ENCODE measurements at places on chromosomes 2 and 18.

DNA sequence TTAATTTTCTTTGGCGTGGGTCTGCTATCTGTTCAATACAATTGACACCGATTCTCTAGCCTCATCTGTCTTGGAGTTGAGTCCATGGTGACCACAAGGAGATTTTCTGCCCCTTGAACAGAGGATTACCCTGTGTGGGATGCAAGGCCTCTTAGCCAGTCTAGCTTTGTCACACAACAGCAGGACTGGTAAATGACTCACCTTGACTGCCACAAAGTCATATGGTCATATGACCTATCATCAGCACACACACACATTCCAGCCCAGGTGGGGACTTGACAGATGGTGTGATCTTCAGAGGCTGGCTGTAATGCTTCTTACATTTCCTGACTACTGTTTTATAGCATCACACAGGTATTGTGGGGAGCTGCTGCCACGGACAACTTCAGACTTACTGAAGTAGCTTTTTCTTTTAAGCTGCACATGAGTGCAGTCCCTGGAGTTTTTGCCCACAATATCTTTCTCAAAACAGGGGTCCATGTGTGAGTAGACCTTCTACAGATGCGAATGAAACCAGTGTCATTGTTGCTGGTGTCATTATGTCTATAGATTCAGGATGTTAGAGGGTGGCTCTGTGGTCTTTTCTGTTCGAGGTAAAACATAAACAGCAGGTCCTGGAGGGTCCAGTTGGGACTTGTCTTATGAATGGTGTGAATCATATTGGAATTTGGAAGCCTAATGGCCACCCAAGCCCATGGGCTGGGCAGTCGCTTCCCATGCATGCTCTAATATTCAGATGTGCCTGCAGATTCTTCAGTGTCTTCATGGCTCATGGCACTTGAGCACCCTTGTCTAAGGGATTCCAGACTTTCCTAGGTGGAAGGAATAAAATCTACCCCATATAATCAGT is 18.6 kb upstream of the ACOXL start:
- no peak for DNase-seq

DNA sequence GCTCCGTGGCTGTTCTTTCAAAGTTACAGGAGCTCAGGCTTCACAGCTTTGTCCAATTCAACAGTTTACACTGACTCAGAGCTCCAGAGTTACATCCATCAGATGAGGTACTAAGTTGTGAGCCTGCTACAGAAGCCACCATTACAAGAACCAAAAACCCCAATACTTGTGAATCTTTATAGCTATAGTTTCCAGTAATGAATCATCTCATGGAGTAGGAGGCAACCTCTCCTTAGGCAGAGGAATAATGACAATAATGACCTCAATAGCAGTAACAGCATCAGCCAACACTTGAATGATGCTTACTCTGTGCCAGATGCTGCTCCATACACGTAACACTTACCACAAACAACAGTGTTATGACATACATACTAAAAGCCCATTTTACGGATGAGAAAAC is 3.6 kb downstream of the ZC3H8 start:
- no peak for DNase-seq

GRCh38 chr2:186639939-186640338 is 50.1 kb downstream of the ITGAV start:
- no peak for DNase-seq

DNA sequence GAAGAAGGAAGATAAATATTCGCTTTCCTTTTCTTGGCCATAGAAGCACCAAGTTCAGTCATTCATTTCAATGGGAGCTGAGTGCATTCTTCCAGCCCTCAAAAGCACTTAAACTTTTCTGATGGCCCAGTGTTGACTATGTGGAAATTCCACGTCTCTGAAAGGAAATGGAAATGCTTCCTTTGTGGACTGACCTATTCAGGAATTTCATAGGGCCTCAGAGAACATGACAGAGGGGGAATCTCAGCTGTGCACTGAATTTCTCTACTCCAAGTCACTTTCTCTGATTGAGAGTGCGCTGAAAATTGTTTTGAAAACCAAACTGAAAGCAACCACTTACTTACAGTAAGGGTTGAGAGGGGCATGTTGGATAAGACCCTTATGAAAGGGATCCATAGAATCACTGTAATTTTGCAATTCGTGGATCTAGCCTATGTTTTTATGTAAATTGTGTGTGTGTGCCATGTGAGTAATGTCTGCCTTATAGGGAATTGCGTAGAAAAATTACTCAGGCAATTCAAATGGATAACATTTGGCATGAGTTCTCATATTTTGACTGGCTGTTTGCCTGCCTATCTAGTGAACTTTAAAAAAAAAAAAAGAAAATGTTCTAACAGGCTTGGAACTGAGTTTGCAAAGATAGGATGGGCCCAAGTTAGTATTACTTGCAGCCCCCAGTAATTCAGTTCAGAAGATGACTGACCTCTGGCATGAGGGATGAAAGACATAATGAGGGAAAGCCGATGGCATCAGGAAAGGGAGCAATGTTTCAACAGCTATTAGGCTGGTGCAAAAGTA is 437.0 kb downstream of the PTPRM start:
- DNase-seq = no peak

GRCh38 chr2:6181926-6182325 is 489.7 kb downstream of the SOX11 start:
- no peak for DNase-seq

DNA sequence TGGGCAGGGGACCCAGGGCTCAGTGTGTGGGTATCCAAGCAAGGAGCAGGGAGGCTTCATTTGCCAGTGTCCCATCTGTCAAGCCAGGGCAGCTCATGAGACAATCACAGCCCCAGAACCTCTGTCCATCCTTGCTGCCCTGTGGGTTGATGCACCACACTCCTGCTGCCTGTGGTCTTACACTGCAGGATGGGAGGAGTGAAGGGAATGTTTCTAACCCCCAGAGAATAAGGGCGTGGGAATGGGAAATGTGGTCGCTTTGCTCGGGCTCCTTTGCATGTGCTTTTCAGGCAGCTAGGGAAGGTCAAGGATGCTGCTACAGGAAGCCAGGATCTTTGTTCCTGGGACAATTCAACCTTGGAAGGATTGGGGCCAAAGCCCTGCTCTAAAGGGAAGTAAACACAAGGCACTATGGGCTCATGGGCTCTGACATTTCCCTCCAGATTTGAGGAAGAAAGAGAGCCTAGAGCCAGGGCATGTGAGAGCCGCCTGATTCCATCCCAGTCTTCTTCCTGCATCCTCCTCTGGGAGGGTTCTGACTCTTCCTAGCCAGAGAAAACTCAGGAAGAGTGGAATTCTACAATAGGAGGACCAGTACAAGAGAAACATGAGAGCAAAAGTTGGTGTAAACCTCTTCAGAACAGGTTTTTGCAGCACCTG is 18.8 kb upstream of the MAP3K20 start:
- no peak for DNase-seq

GRCh38 chr18:49094979-49095632 is 144.3 kb upstream of the SMAD7 start:
- DNase-seq = no peak

GRCh38 chr2:96124406-96125265 is 8.3 kb upstream of the ADRA2B start:
- DNase-seq = no peak

GRCh38 chr18:31603315-31603714 is 11.6 kb downstream of the TTR start:
- no peak for DNase-seq

GRCh38 chr2:151237422-151238025 is 24.1 kb downstream of the RBM43 start:
- DNase-seq = no peak

- no peak for DNase-seq
Measured at GRCh38 chr18:45373286-45373880, 241.9 kb upstream of the SLC14A2 start.

DNA sequence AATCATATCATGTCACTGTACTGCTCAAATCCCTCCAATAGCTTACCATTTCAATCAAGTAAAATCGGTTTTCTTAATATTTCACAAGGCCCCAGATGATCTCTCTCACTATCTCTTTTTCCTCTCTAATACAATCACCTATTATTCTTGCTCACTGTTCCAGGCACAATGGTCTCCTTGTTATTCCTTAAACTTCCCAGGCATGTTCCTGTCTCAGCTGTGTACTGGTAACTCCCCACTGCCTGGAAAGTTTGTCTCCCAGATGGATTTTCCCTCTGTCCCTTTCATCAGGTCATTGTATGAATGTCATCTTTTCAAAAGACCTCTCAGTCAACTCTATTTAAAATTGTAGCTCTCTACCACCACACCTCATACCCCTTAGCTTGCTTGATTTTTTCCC is 30.7 kb upstream of the FANCL start:
- DNase-seq = no peak

DNA sequence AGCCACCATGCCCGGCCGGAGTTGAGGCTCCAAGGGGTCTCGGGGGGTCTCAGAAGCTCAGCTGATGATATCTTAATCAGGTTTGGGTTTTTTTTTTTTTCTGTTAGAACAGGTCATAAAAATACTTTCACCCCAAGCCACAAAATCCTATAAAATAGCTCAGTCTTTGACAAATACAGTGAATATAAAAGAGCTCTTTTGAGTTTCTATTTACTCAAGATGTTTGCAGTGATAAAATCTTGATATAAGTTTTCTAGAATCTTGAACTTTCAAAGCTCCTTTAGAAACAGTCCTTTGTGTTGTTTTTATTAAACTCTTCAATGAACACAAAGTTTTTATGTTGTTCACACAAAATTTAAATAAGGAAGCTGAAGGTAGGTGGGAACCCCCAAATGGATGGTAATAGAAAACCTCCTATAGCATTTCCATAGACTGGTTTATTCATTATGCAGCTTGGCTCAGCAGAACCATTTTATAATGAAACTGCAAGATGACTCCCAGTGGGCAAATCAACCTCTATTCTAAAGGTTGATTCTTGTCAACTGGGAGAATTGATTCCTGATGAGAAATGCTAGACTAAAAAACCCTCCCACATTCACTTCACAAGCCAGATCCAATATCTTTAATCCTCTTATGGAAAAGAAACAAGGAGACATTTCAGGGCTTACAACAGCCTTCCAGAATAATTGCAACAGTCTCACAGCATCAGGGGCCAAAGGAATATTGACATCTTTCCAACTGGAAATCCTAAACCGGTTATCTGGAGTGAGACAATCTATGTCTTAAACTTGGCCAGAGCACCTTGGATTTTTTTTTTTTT is 13.6 kb upstream of the NARS1 start:
- no peak for DNase-seq

DNA sequence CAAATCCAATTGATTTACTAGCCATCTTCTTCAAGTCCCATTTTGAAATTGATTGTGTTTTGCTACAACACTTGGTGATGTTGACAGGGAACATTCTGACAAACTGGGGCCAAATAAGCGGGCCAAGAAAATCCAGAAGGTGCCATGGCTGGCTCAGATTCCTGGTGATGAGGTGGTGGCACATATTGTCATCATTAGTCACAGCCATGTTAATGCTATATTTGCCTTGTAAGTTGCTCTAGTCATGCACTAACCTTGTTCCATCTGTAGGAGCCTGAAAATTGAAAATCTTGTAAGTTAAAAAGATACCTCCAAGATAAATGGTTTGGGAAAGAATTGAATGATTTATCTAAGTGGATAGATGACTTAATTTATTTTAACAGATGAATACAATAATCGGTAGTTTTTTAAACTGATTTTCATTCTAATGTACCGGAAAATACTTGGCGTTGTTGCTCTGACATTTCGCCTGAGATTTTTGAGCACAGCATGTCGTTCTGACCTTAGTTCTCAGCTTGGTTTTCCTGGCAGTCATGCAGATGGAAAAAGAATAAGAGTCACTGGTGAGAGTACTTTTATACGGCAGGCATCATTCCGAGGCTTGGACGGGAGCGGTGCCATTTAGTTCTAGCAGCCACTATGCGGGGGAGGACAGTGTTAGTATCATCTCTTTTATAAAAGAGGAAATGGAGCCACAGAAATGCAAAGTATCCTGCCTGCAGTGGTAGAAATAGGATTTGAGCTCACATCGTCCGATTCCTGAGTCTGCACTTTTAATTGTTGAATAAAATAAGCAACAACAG is 133.9 kb downstream of the ZNF532 start:
- no peak for DNase-seq

DNA sequence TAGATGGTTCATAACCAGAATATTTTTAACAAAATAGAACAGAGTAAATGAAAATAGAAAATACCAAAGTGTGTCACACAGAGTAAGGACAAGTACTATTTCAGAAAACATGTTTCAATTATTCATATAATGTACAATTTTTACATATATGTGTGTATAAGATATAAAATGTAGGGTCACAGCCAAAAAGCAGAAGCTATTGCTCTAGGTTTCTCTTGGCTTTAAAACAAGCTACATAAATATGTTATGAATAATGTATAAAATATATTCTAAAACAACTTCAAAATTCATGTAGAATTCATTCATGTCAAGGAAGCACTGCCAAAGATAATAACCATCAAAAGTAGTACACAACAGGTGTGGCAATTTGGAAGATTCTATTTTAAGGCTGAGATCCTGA is 218.2 kb downstream of the TTC32 start:
- no peak for DNase-seq

GRCh38 chr2:70728128-70728527 is 39.9 kb downstream of the ADD2 start:
- DNase-seq = no peak

DNA sequence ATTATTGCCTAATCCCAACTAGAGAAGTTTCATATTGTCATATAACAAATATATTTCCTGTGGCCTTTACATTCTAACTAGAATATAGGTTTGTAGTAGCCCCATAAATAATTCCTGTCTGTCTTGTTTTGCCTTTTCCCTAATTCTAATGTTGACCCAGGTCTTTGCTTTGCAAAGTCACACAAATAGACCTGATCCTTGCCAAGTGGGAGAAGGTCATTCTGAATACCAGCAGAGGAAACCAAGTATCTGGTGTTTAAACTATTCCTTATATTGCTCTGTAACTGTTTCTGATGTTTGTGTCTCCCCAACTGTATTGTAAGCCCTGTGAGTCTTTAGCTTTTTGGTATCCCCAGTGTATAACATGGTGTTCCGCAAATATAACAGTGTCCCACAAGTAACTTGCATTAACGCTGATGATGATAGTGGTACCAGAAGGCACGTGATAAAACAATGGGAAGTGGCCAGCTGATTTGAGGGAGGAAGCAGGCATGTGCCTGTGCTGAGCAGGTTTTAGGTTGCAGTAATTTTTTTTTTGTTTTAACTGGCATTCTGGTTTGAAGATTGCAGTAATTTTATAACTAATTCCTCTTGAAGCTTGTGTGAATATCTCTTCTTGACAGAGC is 11.1 kb downstream of the HADHB start:
- no peak for DNase-seq

GRCh38 chr2:178498137-178498536 is 17.9 kb downstream of the PLEKHA3 start:
- no peak for DNase-seq

DNA sequence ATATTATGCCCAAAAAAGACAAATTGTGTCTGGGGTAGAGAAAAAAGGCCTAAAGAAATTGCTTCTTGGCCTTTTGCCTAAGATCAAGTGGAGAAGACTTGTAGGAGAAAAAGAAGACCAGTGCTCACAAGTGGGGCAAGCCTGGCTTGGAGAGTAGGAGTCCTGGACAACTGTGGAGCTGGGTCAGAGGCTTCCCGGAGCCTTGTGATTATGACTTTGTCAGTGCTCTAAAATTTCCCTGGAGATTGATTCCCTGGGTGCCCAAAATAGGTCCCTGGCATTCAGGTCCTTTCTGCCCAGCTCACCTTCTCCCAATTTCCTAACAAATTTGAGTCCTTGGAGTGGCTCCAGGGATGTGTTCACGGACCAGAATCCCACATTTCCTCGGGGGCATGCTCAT is 787 bp upstream of the TRIM54 start:
- DNase-seq = no peak

- no peak for DNase-seq
Measured at GRCh38 chr2:204315236-204315662, 230.0 kb upstream of the PARD3B start.

- no peak for DNase-seq
Measured at GRCh38 chr2:99641999-99642398, 152.2 kb upstream of the REV1 start.

Measured in CD4-positive, CD25-positive, alpha-beta regulatory T cell (primary cell).